ENCODE measurements at places on chromosomes 5 and 9.
A peak's percentile ranks its signal among the peaks of the same experiment; 100 is the strongest.

- DNase-seq: peak; percentile 75
These were observed 178.4 kb downstream of the PAX5 start for GRCh38 chr9:36855448-36856315.

DNA sequence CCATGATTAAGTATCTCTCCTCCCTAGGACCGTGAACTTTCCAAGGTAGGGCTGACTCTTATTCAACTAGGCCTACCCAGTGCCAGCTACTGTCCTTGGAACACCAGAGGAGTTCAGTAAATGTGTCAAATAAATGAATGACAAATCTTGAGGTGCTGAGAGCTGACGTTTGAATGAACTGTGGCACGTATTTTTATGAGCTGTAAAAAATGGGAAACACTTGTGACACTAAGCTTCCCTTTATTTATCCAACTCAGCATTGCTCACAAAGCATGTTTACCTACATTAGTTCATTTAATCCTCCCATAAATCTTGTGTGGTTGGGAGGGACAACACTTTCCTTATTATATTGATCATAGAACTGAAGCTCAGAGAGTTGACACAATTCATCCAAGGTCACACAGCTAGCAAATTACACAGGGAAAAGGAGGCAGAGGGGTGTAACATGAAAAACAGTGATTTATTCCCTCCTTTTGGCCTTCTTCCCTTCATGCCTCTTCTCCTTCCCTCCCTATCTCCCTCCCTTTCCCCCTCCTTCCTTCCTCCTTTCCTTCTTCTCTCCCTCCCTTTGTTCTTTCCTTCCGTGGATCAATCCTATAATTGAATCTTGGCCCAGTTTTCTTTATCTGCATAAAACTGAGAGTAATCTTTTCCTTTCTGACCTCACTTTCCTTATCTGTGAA, 412.6 kb downstream of the DMRT2 start:
- no peak for DNase-seq

GRCh38 chr5:142688281-142688989, 2.5 kb upstream of the FGF1 start:
- DNase-seq: no peak

DNA sequence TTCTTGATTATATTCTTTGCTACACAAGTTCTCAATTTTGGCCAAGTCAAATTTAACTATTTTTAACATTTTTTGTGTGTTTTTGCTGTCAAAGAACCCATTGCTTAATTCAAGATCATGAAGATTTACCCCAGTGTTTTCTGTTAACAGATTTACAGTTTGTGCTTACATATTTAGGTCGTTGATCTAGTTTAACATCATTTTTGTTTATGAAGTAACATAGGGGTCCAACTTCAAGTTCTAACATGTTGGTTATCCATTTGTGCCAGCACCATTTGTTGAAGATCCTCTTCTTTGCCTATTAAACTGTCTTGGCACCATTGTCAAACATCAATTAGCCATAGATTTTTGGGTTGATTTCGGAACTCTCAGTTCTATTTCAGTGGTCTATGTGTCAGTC, 71.0 kb downstream of the CCDC192 start:
- no peak for DNase-seq

GRCh38 chr5:177524539-177524900, 7.8 kb upstream of the DDX41 start:
- DNase-seq: no peak

- DNase-seq: no peak
These were observed 70.3 kb upstream of the CNTLN start for GRCh38 chr9:17064558-17064957.

DNA sequence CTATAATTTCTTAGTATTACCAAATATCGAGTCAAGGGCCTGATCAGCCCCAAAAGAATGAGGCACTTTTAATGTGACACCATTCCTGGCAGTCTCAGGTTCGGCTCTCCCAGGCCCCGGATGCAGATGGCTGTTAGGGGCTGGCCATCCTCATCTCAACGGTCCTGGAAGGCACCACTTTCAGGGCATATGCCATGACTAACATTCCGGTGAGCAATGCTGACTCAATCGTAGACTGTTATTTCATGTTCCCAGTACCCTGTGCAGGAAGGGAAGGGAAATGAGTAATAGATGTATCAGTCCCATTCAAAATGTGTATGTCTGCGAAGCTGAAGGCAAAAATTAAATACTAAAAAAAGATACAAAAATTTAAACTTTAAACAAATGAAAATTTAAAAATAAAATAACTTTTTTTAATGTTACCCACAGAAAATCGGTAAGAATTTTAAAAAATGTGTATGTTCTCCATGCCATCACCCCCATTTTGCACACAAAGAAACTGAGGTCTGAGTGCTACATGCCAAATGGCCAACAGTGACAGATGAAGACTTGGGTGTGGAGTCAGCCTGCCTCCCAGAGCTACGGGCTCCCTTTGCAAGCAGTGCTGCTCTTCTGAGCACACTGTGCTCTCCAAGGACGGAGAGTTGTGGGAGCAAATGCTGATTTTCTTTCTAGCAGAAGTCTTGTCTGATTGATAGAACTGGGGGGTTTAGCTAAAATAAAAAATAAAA, 79.0 kb downstream of the GLDC start:
- DNase-seq: no peak

DNA sequence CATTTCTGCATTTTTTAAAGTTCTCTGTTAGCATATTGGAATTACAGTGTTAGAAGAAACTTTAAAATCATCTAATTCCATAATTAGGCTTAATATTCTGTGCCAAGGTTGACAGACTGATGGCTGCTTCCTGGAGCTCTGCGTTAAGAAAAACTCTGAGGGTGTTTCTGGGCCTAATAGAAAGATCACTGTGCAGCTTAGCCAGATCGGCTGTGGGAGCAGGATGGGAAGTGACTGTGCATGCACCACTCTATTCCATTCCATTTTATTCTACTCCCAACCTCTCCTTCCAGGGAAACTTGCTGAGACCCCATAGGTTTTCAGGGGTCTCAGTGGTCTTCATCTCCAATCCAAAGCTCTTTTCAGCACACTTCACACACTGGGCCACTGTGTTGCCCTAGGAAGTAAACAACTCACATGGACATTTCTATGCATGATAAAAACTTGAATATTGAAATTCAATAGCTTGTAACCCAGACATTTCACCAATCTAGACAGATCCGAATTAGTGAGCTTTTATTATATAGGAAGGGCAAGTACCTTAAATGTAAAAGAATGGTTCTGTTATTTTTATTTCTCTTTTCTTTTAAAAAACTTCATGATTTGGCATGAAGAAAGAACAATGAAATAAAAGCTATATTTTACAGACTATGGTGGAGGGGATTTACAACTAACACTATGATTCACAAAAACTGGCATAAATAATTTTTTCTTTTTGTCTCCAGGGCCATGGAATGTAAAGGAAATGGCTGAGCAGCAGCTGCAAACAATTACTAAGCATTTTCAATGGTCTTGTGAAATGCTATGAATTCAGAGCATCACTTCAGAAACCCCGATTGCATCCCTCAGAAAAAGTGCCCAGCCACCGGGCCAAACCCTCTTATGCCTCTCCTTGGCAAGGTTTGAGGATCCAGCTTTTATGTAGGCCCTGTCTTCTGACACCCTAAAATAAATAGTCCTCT, 51.4 kb upstream of the DAB2 start:
- DNase-seq: no peak

- no peak for DNase-seq
These were observed 64.8 kb downstream of the ZCCHC7 start for GRCh38 chr9:37184905-37185867.

GRCh38 chr5:142065273-142065672, 43.3 kb upstream of the NDFIP1 start:
- no peak for DNase-seq

Data from GM13977 (cell line).